ENCODE measurements at places on chromosomes 4 and X.

GRCh38 chr4:165403637-165404036, 24.8 kb downstream of the CPE start:
- DNase-seq, result no peak

- DNase-seq, result no peak
Measured at GRCh38 chr4:82005158-82005557, 368.6 kb downstream of the HNRNPD start.

- no peak for DNase-seq
Measured at GRCh38 chr4:171621646-171622045, 191.6 kb upstream of the GALNTL6 start.

DNA sequence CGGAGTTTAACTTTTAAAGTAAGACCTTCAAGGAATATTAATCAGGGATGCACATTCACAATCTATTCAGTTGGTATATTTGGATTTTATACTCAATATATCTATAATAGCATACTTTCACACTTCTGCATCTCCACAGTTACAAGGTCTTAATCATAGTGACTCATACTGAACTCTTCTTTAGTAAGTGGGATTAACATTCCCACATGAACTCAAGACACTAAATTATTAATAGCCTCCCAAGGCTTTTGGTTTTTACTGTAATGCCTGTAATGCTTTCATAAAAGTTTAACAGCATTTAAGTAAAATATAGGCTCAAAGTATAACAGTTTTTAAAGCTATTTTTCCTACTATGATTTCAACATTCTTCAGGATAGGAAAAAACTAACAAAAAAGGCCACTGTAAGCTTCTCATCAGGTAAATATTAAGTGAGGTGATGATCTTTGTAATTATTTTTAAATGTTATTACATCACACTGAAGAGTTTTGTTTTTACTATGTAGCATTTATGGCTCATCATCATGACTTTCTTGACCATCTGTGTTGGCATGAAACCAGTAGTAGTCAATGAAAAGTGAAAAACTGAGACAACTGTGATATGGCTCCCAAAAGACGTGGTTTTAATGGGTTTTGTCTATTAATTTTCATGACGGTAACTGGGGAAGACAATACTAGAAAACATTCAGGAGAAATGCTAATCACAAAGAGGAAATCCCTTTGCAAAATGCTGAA, 91.5 kb upstream of the GALNT7 start:
- DNase-seq, result no peak

DNA sequence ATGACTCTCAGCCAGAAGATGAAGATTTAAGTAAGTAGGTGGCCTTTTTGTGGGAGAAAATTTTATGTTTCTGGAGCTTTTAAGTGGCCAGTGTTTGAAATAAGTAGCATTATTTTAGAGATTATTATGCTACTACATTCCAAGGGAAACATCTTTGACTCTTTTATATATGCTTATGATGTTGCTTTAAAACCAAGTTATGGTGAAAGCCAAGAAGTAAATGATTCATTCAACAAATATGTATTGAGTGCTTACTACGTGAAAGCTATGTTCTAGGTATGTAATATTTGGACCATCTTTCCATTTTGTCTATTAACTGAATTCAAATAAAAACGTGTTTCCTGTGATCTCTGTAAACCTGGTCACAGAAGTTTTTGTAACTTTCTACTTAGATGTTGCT, 58.3 kb downstream of the ZFX start:
- no peak for DNase-seq

DNA sequence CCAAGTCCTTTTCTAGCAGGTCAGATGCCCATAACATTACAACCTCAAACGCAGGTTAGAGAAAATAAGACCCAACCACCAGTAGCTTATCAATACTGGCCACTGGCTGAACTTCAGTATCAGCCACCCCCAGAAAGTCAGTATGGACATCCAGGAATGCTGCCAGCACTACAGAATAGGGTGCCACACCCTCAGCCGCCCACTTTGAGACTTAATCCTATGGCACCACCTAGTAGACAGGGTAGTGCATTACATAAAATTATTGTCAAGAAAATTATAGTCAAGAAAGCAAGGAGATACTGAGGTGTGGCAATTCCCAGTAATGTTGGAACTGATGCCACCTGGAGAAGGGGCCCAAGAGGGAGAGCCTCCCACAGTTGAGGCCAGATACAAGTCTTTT, 19.9 kb upstream of the TRIM61 start:
- no peak for DNase-seq

GRCh38 chrX:135302269-135302873, 6.9 kb upstream of the ETDC start:
- DNase-seq, result no peak

- DNase-seq, result no peak
Measured at GRCh38 chrX:34503119-34503518, 154.0 kb downstream of the TMEM47 start.

DNA sequence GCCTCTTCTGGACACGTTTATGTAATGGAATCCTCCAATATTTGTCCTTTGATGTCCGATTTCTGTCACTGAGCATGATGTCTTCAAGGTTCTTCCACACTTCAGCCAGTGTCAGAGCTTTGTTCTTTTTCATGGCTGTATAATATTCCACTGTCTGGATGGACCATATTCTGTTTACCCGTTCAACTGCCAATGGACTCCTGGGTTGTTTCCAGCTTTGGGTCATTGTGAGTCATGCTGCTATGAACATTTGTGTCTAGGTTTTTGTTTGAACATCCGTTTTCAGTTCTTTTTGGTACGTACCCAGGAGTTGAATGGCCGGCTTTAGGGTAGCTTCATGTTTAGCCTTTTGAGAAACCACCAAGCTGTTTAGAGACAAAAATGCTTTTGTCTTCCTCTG, 93.2 kb downstream of the SHOX start:
- DNase-seq, result no peak

GRCh38 chr4:172553216-172553615, 615.4 kb upstream of the GALNT7 start:
- no peak for DNase-seq

DNA sequence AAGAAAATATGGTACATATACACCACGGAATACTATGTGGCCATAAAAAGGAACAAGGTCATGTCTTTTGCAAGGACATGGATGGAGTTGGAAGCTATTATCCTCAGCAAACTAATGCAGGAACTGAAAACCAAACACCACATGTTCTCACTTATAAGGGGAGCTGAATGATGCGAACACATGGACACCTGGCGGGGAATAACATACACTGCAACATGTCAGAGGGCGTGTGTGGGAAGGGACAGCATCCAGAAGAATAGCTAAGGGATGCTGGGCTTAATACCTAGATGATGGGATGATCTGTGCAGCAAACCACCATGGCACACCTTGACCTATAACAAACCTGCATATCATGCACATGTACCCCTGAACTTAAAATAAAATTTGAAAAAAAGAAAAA, 19.5 kb upstream of the CNKSR2 start:
- DNase-seq, result no peak

GRCh38 chr4:4711902-4712301, 147.6 kb upstream of the MSX1 start:
- DNase-seq, result no peak

DNA sequence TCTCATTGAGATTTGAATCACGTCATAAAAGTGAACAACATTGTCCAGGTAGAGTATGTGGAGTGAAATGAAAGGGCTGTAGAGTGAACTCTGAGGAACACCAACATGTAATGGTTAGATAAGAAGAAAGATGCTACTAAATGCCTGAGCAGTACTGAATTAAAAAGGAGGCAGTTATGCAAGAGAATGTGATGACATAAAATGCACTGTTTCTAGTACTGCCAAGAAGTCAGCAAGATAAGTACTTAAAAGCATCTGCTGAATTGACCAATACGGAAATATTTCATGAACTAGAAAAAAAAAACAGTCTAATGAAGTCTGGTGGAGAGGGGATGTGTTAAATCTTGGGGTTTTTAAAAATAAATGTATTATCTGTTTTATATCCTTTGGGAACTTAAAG, 583.8 kb upstream of the GALNT7 start:
- DNase-seq, result no peak

DNA sequence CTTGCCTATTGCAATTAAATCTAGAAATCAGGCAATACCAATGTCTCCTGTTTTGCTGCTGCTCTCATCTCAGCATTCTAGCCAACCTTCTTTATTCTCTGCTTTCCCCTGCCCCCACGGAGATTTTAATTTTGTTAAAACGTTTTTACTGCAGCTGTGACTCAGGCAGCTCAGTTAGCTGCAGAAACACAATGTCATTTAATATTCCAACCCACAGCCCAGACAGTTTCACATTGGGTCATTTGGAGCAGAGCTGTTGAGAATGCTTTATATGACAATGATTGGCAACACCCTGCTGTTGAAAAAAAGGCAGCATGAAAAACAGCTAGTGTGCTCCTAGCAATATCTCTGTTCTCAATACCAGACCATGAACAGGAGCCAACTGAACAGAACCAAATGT, 12.6 kb upstream of the SLC10A4 start:
- DNase-seq, result no peak

- no peak for DNase-seq
Measured at GRCh38 chr4:168502861-168503260, 6.0 kb downstream of the PALLD start.

- no peak for DNase-seq
Measured at GRCh38 chrX:20144491-20144890, 2.9 kb upstream of the EIF1AX start.

DNA sequence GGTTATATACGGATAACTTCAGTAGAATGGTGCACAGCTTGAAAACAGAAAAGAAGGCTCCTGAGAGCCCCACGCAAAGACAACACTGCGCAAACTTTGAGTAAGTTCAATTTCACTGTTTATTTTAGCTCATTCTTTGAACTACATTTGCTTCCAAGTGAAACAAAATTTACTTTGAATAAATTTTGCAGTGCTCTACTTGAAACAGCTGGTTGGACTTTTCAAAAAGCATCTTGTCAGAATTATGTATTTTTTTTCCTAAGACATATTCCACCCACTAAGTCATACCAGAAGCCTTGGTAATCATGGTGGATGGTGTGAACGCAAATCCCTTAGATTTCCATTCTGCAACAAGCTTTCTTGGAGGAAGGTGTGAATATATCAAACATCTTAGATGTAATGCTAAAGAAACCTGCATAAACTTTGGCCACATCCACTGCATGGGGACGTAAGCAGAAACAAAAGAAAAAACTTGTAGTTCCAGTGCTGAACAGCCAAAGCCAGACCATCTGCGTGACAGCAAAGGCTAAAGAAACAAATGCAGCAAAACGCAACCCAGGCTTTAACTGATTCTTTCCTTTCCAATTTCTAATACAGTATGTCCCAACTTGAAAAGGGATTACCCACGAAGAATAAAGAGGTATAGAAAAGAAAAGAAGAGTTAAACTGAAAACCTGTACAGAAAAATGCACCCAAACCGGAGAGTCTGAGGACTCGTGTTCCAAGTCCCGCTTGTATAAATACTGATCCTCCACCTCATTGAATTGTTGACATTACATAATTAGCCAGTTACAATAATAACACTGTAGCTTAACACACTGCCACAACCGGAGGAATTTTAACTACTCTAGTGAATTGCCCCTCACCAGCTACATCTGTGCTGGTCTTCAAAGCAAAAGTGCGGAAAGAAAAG, 90.9 kb downstream of the SH3RF1 start:
- no peak for DNase-seq

DNA sequence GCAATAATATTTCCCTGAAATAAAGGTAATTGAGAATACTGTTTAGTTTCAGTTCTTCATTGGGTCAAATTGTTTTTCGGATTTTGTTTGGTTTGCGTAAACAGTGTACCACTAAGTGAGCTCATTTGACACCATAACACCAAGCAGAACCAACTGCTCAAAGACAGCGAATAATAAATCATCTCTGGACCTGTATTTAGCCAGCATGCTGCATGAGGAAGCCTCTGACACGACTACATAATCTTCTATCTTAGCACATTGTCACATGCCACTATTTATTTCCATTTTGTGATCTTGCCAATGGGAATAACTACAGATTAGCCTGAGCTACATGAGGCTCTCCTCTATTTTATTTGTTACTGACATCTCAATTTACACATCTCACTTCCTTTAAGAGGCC, 12.1 kb upstream of the PRKG2 start:
- no peak for DNase-seq

Measured in stimulated activated CD8-positive, alpha-beta memory T cell treated with anti-CD3 and anti-CD28 coated beads, Interleukin-2, amount 100 ng/mL, for 1 hour (primary cell).